Kidney (tissue), 22 donors: ENCODE measurements at places on chromosomes 7 and 10. TPM values are rescaled to one million over a fixed set of nuclear protein-coding genes. Genes with fewer than 3 reads are reported as not detected.

GRCh38 chr10:132783165-132783939 lies 2.6 kb downstream of the NKX6-2 start:
- no peak for DNase-seq

FBXL13 gene
- total RNA-seq, result 4.8 TPM

- no peak for DNase-seq
Measured at GRCh38 chr7:15068324-15068723, 165.8 kb upstream of the DGKB start.

GRCh38 chr10:101283762-101284100 lies 54.5 kb upstream of the LBX1 start:
- no peak for DNase-seq

DNA sequence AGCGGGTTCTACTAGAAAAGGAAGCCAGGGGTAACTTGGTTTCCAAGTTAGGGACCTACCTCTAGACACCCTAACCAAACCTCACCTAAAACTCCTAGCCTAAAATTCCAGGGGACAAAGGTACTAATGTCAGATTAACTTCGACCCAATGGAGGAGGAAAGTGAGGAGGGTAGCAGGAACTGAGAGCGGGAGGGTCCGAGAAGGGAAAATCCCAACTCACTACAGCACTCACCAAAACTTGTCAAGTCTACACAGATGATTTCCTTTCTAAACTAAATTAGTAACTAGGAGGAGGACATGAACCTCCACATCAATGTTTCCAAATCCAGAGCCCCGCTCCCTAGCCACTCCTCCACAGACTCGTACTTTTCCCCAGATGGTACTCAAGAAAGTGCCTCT lies 22.6 kb downstream of the CHCHD3 start:
- no peak for DNase-seq

GNA12 gene
- total RNA-seq, result 41.1 TPM

KCNIP2 gene
- total RNA-seq, result 3.4 TPM

ACHE gene
- total RNA-seq, result 3.6 TPM

DNA sequence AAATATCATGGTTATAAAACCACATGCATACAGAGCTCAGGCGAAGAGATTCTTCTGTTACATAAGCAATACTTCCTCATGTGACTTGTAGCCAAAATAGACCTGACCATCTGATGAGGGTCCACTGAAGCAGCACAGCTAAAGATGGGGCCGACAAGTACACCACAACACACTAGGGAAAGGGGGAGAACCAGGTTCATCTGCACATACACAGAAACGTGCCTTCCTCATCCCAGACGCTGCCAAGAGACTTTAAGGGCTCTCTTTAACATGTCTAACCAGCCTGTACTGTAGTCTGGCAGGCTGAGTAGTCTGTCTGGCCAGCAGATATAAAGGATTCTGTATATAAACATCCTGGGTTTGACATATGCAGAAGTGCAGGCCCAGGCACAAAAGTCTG lies 30.3 kb downstream of the ERCC6 start:
- DNase-seq, result no peak

- peak; percentile 89 for DNase-seq
Measured at GRCh38 chr10:50990568-50991455, 83.5 kb upstream of the PRKG1 start.

GRCh38 chr10:118930614-118931013 lies 98.9 kb upstream of the NANOS1 start:
- no peak for DNase-seq

DNA sequence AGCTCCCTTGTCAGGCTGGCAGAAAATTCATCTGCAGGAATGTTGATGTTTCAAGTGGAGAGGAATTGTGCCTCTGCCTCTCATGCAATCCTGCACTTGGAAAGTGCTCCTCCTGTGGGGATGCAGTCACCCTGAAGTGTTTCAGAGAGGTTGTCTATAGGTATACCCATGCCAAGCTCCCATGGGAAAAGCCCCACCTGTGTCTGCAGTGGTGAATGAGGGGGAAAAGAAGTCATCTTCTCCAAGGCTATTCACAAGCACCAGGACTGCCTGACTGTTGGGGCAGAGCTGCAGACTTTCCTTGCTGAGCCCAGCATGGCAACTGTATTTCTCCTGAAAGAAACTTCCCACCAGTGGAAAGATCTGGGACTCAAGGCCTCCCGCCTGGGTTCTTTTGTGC lies 35.5 kb downstream of the GPR22 start:
- no peak for DNase-seq

DNA sequence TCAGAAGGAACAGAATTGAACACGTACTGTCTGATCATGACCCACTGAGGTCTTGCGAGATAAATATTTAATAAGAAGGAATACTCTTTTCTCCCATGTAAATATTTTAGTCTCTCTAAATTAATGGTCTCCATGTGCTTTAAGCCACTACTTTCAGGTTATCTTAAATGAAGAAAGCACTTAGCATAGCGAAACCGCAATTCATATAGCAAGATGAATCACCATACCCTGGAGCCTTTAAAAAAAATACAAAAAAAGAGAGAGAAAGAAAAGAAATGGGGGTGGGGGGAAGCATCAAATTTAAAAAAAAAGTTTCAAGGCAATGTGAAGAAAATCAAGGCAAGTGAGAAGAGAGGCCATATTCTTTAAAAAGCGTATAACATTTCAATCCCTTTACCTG lies 82.5 kb downstream of the CTTNBP2 start:
- no peak for DNase-seq

GRCh38 chr10:79438699-79439085 lies 6.7 kb downstream of the ZCCHC24 start:
- no peak for DNase-seq

CRTAC1 gene
- total RNA-seq, result 6.1 TPM

DNA sequence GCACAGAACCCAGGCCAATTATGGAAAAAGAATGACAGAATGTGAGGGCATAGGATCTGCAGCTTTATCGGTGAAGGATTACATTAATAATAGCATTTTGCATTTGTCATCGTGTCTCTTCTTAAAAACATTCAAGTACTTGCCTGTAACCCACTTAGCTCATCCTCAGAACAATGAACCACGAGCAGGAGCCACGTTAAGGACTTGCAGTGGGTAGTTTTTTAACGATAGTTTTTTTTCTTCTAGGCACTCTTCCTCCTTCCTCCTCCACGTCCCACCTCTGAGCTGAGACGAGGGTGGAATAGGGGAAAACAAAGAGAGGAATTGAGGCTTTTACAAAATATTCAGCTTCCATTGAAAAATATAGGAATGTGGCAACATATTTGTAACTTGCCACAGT lies 27.1 kb downstream of the CDHR3 start:
- DNase-seq, result no peak

AHR gene
- 101 TPM for total RNA-seq

GRCh38 chr7:26655781-26656180 lies 208.6 kb downstream of the SKAP2 start:
- peak; percentile 78 for DNase-seq

MYH16 gene
- not detected for total RNA-seq

TMEM72 gene
- total RNA-seq, result 19.3 TPM

NODAL gene
- not detected for total RNA-seq

RPA3 gene
- total RNA-seq, result 33.7 TPM

BMI1 gene
- total RNA-seq, result 49.0 TPM

SLC26A3 gene
- 0.25 TPM for total RNA-seq
